Colonic mucosa (tissue), 4 donors: ENCODE measurements at places on chromosomes 2 and 18. TPM values are rescaled to one million over a fixed set of nuclear protein-coding genes. Genes with fewer than 3 reads are reported as not detected.

- DNase-seq, result no peak
These were observed 38.5 kb upstream of the RND3 start for GRCh38 chr2:150526006-150526405.

GRCh38 chr2:47205576-47206141, 50.6 kb upstream of the STPG4 start:
- DNase-seq, result no peak

DNA sequence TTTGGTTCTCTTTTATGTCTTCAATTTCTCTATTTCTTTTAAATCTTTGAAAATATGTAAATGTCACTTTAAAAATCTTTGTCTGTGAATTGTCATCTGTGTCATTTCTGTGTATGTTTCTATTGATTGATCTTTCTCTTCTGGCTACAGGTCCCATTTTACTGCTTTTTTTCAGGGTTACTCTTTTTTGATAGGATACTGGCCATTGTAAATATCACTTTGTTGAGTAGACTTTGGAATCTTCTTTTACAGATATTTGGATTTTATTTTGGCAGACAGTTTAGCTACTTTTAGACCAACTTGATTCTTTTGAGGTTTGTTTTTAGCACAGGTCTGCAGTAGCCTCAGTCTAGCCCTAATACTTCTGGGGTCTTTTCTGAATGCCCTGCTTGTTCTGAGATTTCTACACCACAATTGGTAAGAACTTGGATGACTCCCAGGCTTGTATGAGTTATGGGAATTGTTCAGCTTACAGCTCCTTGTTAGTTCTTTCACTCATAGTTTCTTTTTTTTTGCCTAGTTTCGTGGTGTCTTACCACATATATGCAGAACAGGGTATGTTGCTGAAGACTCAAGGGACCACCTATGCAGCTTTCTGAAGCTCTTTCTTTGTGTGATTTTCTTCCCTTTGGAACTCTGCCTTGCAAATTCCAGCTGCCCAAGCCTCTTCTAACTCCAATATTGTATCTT, 122.2 kb downstream of the QPCT start:
- no peak for DNase-seq

GRCh38 chr18:46502444-46502843, 154.6 kb downstream of the LOXHD1 start:
- DNase-seq, result no peak

- no peak for DNase-seq
These were observed 420.8 kb upstream of the SPHKAP start for GRCh38 chr2:228602288-228602687.

GRCh38 chr2:156826341-156826933, 390.3 kb downstream of the GPD2 start:
- no peak for DNase-seq

GRCh38 chr2:224982910-224983711, 59.2 kb downstream of the DOCK10 start:
- no peak for DNase-seq

- no peak for DNase-seq
These were observed 824.9 kb downstream of the GALR1 start for GRCh38 chr18:78074400-78075020.

- peak; percentile 70 for DNase-seq
These were observed 42.1 kb upstream of the LAPTM4A start for GRCh38 chr2:20093263-20094141.

GRCh38 chr2:37708146-37708545, 36.7 kb upstream of the CDC42EP3 start:
- no peak for DNase-seq

GRCh38 chr2:220704081-220704480, 868.0 kb downstream of the EPHA4 start:
- DNase-seq, result no peak

GRCh38 chr2:216942016-216942415, 82.2 kb upstream of the TNP1 start:
- DNase-seq, result no peak

GRCh38 chr2:9497017-9497416, 22.7 kb downstream of the IAH1 start:
- no peak for DNase-seq

DNA sequence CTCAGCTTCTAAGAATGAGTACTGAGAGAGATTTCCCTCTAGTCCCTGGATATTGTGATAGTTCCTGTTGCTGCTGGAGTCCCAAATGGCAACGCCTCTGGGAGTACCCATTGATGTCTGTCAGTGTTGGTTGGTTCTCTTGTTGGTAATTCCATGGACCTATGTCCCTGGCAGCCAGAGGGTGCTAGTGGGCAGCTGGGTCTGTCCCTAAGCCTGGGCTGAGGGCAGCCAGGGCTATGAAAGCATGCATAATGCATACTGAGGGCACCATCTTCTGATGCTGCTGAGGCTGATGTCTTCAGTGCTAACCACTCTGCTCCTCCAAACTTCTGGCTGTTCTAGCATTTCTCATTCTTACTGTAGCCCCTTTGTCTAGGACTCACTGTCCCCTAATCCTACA, 35.9 kb downstream of the NABP1 start:
- no peak for DNase-seq

DNA sequence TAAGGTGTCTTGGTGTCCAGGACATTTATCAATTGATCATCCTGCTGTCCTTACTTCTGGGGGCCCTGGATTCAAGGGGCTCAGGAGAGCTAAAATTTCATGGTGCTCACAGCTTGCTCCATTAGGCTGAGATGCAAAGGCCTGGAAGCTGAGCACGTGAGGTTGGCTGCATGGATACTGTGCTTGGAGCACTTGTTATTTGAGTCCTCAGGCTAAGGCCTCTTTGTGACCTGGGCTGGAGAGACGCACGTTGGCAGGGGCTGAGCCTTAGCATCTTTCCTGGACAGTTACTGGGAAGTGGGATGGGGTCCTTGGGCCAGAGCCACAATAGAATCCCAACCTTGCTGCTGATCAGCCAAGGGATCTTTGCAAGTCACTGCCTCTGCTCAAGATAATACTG, 151.2 kb upstream of the HS6ST1 start:
- DNase-seq, result peak; percentile 8

- no peak for DNase-seq
These were observed 665.4 kb downstream of the BCL11A start for GRCh38 chr2:59888015-59888414.

- DNase-seq, result no peak
These were observed 190.5 kb downstream of the ALPK2 start for GRCh38 chr18:58438161-58438957.

DNA sequence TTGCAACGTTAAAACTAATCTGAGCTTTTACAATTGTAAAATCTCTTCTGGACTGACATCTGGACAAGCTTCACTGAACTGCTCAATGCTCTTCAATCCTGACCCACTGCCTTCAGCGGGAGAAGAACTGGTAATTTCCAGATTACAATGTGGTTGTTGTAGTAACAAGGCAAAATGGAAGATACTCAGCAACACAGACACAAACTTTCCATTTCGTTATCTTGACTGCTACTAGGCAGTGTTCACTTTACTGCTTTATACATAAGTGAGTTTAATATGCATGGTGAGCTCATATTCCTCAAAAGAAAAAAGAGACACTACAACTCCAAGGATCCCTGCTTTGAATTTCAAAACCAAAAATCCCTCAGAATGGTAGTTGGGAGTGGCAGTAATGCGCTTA, 51.9 kb downstream of the GRB14 start:
- DNase-seq, result no peak

DNA sequence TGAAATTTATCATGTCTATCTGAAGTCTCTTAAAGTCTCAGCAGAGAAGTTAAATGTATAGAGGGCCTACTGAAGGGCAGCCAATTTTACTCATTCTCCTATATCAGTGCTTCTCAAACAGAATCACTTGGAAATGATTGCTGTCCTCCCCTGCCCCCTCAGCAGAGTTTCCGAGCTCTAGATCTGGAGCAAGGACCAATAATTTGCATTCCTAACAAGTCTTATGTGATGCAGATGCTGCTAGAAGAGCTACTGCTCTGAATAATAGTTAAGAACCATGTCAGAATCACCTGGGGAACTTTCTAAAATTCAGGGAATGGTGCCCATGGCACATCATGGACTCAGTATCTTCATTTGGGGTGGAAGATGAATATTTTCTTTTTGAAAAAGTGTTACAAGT, 105.6 kb upstream of the EPHA4 start:
- DNase-seq, result no peak

DNA sequence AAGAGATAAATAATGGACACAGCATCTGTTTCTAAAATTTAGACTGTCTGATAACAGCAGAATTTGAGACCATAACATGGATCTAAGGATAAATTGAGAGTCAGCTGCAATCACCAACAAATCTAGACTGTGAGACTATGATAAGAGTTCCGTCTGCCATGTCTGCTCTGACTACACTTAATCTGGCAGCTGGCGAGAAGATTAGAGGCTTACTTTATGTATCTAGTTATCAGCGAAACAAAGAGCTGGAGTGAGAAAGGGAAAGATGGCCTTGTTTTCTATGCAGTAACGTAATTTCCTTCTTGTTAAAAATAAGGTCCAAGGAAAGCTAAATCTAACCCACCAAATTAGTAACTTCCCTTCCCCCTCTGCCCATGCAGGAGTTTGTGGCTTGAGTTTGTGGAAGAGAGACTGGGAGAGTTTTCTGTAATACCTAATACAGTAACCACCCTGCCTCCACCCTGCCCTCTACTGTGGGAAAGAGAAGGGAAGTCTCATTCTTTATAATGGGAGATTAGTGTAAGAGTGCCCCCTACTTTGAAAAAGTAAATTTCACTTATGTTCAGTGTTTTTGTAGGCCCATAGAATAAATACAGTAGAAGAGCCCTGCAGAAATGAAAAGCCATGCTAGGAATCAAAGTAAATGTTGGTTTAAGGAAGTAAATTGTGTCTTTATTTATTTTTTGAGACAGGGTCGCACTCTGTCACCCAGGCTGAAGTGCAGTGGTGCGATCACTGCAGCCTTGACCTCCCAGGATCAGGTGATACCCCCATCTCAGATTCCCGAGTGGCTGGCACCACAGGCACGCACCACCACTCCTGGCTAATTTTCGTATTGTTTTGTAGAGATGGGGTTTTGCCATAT, 27.5 kb downstream of the EML4 start:
- DNase-seq, result peak; percentile 76

- no peak for DNase-seq
These were observed 150.4 kb downstream of the HDAC4 start for GRCh38 chr2:239250216-239251081.

GRCh38 chr2:8549942-8550341, 131.9 kb upstream of the ID2 start:
- DNase-seq, result no peak

- DNase-seq, result no peak
These were observed 906.6 kb upstream of the LRATD1 start for GRCh38 chr2:13725945-13726344.

- DNase-seq, result no peak
These were observed 469.3 kb downstream of the PLCL1 start for GRCh38 chr2:198273660-198274059.

DNA sequence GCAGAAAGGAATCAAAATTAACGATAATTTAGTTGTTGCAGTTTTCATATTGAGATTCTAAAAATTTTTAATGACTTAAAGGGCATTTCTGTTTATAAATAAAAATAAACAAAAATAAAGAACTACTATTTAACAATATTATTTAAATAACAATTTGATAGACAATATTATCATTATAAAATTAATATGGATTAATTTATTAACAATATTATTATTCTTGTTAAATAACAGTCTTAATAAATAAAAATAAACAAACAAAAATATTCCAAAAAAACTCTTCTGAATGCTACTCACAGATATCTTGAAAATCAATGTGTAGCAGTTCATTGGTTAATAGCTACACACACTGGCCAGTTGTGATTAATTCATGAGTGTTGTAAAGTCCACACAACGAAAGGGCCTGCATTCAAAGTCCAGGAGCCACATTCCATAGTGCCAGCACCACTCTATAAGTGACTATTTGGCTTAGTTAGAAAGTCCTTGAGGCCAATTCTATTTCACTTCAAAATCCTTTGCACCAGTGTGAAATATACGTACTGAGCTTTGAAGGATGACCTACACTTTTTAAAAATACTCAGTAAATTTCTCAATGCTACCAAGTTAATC, 117.1 kb downstream of the ZNF521 start:
- DNase-seq, result no peak

DNA sequence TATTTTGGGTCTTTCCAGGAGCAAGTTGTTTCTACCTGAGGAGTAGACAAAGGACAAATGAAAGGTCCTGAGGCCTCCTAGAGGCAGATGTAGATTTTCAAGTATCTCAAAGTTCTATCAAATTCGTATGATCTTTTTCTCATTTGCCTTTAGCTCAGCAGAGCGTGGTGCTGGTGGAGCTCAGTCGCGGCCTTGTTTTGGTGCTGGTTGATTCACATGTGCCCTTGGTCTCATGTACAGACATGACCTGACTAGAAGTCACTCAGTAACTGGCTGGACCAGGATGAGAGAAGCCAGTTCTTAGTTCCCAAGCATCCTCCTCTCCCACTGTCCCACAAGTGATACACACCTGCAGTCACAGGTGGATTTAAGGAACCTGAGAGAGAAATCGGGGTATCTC, 264.0 kb downstream of the PRKCE start:
- no peak for DNase-seq

GRCh38 chr2:36339607-36340218, 15.9 kb upstream of the CRIM1 start:
- DNase-seq, result no peak

GRCh38 chr2:48180557-48180956, 274.3 kb upstream of the FBXO11 start:
- no peak for DNase-seq

GRCh38 chr2:187499941-187500532, 52.0 kb upstream of the CALCRL start:
- DNase-seq, result peak; percentile 61

DNA sequence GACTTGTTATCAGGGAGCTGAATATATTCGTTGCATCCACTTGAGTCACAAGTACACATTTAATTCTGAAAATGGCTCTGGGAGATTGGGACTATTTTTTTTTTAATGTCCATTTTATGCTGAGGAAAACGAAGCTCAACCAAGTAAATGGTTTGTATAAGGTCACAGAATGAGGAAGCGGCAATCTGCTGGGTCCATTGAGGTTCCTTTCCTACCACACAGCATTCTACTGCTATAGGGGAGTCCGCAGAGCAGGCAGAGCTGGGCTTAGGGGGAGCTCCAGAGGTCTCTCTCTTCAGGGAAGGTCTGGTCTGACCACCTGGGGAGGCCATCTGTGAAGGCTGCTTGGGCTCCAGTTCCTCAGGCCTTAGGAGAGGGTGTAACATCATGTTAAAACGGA, 77.9 kb downstream of the MCFD2 start:
- DNase-seq, result no peak

DSC2 gene
- 141 TPM for total RNA-seq

PROKR1 gene
- 0.07 TPM for total RNA-seq

SERPINB5 gene
- 6.1 TPM for total RNA-seq

SLC4A3 gene
- total RNA-seq, result 0.47 TPM

FAM124B gene
- 0.37 TPM for total RNA-seq

GCG gene
- 55.8 TPM for total RNA-seq

PLGLB2 gene
- 1.1 TPM for total RNA-seq

DYSF gene
- 7.5 TPM for total RNA-seq

PKP4 gene
- 67.3 TPM for total RNA-seq

SH3RF3 gene
- 2.5 TPM for total RNA-seq

HRH4 gene
- total RNA-seq, result not detected

POMC gene
- 0.53 TPM for total RNA-seq

ACTG2 gene
- total RNA-seq, result 25.4 TPM

REG3A gene
- total RNA-seq, result 0.79 TPM
